ENCODE measurements at places on chromosomes 16 and 17.

GRCh38 chr17:8080208-8080798 is 7.2 kb downstream of the ALOX12B start:
- DNase-seq, result no peak

DNA sequence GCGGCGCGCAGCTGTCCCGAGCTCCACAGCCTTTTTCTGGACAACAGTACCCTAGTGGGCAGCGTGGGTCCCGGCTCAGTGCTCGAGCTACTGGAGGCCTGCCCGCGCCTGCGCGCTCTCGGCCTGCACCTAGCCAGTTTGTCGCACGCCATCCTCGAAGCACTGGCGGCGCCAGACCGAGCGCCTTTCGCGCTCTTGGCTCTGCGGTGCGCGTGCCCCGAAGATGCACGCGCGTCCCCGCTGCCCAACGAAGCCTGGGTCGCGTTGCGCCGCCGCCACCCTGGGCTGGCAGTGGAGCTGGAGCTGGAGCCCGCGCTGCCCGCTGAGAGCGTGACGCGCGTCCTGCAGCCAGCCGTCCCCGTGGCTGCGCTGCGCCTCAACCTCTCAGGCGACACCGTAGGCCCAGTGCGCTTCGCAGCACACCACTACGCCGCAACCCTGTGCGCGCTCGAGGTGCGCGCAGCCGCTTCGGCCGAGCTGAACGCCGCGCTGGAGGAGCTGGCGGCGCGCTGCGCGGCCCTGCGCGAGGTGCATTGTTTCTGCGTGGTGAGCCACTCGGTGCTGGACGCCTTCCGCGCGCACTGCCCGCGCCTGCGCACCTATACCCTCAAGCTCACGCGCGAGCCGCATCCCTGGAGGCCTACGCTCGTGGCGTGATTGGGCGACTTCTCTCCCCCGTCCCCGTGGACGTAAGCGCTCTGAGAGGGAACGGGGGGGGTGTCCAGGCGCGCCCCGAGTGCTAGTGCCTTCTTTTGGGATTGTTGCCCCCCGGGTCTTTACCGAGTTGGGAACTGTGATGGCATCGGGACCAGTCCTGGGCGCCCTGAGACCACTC is 1.2 kb upstream of the HSF4 start:
- no peak for DNase-seq

- DNase-seq, result no peak
Observed at GRCh38 chr17:50146927-50147665, 3.4 kb downstream of the PPP1R9B start.

GRCh38 chr16:65305266-65305959 is 183.6 kb upstream of the CDH11 start:
- no peak for DNase-seq

DNA sequence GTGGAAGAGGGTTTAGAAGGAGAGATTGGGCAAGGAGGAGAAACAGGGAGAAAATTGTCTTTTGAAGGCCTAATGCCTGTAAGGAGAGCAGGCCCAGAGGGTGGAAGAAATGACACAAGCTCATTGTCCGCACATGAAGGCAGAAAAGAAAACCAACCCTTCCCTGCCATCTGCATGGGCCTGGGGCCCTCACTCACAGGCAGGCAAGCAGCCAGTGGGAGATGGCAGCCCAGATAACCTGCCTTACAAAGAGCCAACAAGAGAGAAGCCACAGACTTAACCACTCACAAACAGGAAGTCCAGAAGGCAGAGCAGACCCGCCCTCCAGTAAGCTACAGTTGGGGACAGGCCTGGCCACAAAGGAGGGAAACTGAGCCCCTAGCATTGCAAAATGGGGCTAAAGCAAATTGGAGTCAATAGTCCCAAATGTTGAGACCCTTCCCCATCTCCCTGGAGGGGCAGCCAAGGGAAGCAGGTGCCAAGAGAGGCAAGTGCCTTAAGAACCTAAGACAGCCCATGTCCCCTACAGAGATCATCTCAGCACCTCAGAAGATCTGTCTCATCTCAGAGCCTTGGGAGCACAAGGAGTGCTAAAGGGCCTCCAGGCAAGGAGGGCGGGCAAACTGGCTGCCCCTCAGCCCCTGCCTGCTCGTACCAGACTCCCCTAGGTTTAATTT is 7.3 kb upstream of the TSPOAP1 start:
- no peak for DNase-seq

DNA sequence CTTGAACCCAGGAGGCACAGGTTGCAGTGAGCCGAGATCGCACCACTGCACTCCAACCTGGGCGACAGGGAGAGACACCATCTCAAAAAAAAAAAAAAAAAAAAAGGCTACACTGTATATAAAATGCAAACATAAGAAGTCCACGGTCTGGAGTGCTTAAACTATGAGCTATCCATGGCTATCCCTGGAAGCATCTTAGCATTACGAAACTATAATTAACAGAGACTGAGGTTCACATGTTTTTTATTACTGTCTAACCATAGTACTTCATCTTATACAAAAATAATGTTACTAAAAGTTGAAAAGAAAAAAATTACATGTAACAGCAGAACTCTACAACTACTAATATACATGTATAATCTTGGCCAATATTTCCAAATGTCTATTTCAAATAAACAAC is 32.8 kb downstream of the HELZ start:
- DNase-seq, result no peak

- DNase-seq, result no peak
Observed at GRCh38 chr17:21239680-21240368, 13.4 kb downstream of the NATD1 start.

DNA sequence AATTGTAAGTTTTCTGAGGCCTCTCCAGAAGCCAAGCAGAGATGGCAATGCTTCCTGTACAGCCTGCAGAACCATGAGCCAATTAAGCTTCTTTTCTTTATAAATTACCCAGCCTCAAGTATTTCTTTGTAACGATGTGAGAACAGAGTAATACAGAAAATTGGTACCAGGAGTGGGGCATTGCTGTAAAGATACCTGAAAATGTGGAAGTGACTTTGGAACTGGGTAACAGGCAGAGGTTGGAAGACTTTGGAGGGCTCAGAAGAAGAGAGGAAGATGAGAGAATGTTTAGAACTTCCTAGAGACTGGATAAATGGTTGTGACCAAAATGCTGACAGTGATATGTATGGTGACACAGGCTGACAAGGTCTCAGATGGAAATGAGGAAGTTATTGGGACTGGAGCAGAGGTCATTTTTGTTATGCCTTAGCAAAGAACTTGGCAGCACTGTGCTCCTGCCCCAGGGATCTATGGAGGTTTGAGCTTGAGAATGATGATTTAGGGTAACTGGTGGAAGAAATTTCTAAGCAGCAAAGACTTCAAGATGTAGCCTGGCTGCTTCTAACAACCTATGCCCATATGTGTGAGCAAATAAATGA is 23.1 kb downstream of the PRDM7 start:
- no peak for DNase-seq

DNA sequence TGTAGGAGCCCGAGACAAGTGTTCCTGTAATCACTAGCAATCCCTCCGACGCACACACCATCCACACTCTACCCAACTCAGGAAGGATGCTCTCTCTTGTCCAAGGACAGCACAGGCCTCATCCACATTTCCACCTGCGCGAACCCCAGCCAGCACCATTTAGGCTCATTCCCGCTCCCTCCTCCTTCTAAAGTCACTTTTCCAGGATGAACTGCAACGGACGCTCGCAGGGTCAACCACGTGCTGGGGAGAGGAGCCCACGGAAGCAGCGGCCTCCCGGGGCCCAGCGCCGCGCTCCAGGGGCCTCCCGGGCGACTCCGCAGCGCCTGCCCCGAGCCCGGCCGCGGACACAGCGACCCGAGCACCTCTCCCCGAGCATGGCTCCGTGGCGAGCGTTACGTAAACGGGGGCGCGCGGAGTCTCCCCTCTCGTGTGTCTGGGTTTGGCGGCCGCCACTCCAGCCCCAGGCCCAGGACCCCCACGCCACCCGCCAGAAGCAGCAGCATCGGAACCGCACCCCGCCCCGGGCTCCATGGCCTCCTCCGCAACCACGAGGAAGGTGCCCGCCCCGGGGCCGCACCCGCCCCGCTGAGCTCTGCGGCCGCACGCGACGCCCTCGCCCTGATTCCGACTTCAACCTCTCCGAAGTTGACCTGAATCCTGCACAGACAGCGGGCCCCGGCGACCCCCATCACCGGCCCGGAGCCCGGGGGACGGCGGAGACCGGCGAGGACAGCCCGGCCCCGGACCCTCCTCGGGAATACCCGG is 668 bp downstream of the USP36 start:
- no peak for DNase-seq

DNA sequence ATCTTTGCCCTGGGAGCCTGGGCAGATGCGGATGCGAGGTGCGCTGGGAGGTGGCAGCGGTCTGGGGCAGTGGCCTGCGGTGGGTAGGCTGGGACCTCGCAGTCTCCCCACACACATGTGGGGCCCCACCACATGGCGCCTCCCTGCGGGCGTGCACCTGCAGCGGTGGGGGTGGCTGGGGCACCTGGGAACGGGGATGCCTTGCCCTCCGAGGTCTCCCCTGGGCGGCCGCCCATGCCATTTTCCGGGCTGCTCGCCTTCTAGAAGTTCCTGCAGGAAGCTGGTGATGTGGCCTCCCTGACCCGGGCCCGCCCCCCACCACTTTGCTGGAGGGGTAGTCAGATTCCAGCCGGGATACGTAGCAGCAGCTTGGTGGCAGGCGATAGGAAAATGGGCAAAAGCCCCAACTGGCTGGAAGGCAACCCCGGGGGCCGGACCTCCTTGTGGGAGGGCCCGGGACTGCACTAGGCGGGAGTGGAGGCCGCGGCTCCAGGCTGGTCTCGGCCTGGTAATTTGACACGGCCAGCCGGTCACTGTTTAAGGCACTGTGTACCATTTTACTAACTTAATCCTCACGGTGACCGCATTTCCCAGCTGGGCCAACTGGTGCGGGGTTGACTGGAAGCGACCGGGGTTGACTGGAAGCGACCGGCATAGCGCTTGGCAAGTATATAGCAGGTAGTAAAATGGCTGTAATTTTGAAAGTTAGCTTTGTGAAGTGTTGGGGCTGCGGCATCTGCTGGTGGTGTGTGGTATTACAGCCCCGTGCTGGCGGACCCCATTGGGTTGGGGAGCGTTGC is 38.5 kb downstream of the IGF2BP1 start:
- no peak for DNase-seq

DNA sequence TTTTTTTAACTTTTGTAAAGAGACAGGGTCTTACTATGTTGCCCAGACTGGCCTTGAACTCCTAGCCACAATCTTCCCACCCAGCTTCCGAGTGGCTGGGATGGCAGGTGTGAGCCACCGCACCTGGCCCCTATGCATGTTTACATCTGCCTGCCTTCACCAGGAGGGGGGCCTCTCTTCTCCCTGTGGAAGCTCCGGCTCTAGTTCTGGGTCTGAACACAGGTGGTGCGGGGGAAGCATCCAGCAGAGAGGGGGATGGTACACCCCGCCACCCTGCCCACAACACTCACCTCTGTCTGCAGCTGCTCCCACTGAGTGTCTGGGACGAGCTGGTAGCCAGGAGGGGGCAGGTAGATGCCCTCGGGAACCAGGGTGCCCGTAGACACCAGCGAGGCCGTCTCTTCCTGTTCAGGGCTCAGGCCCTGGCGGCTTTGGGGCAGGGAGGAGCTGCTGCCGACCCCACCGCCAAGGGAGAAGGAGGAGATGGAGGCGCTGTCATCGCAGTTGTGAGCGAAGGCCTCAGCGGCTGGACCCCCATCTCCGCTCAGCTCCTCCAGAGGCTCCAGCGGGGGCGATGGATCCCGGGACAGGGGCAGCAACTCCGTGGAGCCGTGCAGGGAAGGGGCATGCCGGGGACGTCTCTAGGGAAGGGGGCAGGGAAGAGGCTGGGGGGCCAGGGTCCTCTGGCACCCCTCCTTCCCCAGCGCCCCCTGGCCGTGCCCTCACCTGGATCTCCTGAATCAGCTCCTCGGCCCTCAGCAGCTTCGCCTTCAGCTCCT is 10.9 kb downstream of the RABEP2 start:
- DNase-seq, result no peak

All from non-pigmented ciliary epithelial cell (primary cell).